Psoas muscle (tissue), 8 donors: ENCODE measurements at places on chromosomes 7 and 10.

GRCh38 chr7:44396496-44396895 is 71.1 kb upstream of the CAMK2B start:
- no peaks in the 10 kb centered on the region for H3K27me3 ChIP-seq
- H3K36me3 ChIP-seq: peaks cover 22% of the 10 kb centered on the region
- H3K4me3 ChIP-seq: no peak overlapping the region
- peaks cover 42% of the 10 kb centered on the region for H3K4me1 ChIP-seq

GRCh38 chr7:26627221-26627620 is 237.2 kb downstream of the SKAP2 start:
- no peak for DNase-seq
- H3K4me3 ChIP-seq: no peak overlapping the region
- no peaks in the 10 kb centered on the region for H3K27me3 ChIP-seq
- no peak overlapping the region for H3K27ac ChIP-seq
- H3K4me1 ChIP-seq: no peaks in the 10 kb centered on the region

GRCh38 chr7:75876126-75876881 is 2.5 kb upstream of the RHBDD2 start:
- H3K27me3 ChIP-seq: no peaks in the 10 kb centered on the region
- no peak overlapping the region for H3K27ac ChIP-seq
- H3K4me1 ChIP-seq: peaks cover 17% of the 10 kb centered on the region
- no peak overlapping the region for H3K4me3 ChIP-seq
- no peaks in the 10 kb centered on the region for H3K36me3 ChIP-seq

GRCh38 chr10:80861882-80862281 is 324.2 kb downstream of the SH2D4B start:
- H3K36me3 ChIP-seq: no peaks in the 10 kb centered on the region
- H3K4me1 ChIP-seq: no peaks in the 10 kb centered on the region
- no peak overlapping the region for H3K4me3 ChIP-seq
- H3K27ac ChIP-seq: no peak overlapping the region
- DNase-seq: no peak

DNA sequence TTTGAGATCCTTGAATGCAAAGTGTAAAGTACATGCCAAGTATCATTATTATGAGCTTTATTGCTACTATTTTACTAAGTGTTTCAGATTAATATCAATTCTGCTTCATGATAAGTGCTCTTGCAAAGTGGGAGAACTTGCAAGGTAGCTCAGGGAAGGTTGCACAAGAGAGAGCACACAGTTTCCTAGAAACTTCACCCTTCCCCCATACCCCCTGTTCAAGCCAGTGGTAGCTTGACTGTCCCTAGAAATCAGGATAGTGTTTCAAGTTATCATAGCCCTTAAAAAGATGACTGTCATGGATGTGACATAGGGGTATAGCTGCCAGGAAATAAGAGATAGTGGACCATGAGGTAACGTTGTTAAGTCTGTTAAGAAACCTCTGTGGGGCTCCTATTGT is 251.5 kb downstream of the TRIL start:
- H3K27ac ChIP-seq: no peak overlapping the region
- H3K36me3 ChIP-seq: no peaks in the 10 kb centered on the region
- H3K27me3 ChIP-seq: no peaks in the 10 kb centered on the region
- no peak for DNase-seq

DNA sequence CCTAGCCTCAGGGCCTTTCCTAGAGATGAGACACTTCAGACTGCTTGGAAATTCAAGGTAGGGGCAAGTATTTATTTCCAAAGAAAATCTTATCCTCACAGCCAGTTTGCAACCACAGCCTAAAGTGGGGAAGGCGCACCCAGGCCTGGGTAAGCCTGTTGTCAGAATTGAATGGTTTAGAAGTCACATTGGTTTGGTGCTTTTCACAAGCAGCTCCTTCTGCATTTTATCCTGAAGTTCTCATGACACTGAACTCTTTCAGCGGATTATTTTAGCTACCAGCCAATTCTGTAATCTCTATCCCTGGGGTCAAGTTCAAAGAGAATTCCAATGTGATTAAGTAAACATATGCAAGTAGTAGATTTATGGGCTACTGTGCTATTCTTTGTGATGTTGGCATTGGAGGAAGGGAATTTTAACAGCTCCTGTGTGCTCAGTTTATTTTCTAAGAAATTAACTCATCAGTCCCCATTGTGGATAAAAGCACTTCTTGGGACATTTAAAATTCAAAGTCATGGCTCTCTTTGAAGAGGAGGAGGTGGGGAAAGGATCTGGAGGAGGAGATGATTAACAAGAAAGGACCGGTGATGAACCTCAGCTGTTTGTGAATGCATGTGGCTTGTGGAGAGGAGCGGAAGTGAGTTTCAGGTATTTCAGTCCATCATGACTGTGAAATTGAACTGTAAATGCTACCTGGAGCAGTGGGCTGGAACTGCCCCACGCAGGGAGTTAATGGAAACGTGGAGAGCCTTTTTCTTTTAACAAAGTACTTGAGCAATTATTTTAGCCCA is 90.2 kb upstream of the CACUL1 start:
- no peak overlapping the region for H3K4me3 ChIP-seq
- peaks cover 7% of the 10 kb centered on the region for H3K4me1 ChIP-seq
- no peaks in the 10 kb centered on the region for H3K36me3 ChIP-seq
- H3K27ac ChIP-seq: no peak overlapping the region
- no peaks in the 10 kb centered on the region for H3K27me3 ChIP-seq
- DNase-seq: no peak

GRCh38 chr7:2855386-2855785 is 11.3 kb upstream of the GNA12 start:
- H3K36me3 ChIP-seq: no peaks in the 10 kb centered on the region
- no peak overlapping the region for H3K27ac ChIP-seq
- H3K4me1 ChIP-seq: no peaks in the 10 kb centered on the region
- H3K27me3 ChIP-seq: no peaks in the 10 kb centered on the region
- DNase-seq: no peak

DNA sequence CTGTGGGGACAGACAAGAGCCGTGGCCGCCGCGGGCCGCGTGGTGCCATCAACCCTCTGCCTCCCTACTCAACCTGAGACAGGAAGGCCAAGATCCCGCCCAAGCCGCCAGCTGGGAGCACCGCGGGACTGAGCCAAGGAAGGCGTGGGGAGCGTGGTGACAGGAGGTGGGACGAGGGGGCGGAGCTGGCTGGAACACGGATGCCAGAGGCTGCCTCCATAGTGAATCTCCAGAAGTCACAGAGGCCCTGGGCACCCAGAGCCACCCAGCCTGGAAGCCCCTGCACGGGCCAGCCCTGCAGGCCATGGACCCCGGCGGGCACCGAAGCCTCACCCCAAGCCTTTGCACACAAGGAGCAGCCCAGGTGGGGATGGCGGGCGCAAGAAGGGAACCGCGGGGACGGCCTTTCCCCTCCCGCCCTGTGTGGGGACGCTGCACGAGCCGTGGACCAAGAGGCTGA is 18.1 kb upstream of the DPYSL4 start:
- H3K27me3 ChIP-seq: no peaks in the 10 kb centered on the region
- no peak overlapping the region for H3K27ac ChIP-seq
- no peaks in the 10 kb centered on the region for H3K36me3 ChIP-seq
- no peak overlapping the region for H3K4me3 ChIP-seq
